ENCODE measurements at places on chromosomes 2 and 18.

DNA sequence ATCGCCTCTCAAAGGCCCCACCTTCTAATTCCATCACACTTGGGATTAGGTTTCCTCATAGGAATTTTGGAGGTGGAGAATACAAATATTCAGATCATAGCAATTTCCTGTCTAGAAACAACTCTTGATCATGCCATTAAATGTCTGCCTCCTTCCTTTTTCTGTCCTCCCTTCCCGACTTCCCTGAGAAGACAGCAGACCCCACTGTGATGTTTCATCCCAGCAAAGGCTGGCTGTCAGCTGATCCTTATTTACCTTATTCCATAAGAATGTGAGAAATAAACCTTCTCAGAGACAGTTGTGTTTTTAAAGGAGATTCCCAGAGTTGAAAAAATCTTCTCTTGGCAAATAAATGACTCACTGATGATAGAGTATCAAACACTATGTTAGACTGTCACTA lies 133.9 kb downstream of the TDRD15 start:
- no peak for DNase-seq

GRCh38 chr2:135047300-135047699 lies at the start of gene MAP3K19:
Gene MAP3K19 (minus strand): TSS chr2:135047447. CDS start chr2:135024647, 22,800 bp downstream.
- DNase-seq = no peak

DNA sequence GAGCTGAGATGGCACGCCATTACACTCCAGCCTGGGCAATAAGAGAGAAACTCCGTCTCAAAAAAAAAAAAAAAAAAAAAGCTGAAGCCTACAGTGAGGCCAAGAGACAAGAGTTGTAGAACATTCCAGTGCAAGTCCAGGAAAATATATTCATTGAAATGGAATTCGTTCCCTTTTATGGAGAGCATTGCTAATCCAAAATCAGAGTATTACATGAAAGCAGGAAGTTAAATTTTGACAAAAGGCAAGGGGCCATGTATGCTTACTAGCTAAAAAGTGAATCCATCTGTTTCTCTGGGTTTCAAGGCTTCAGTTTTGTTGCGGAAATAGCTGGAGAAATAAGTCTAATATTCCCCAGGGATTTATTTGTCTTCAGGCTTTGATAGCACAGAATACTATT lies 471.7 kb downstream of the THSD7B start:
- DNase-seq = no peak

DNA sequence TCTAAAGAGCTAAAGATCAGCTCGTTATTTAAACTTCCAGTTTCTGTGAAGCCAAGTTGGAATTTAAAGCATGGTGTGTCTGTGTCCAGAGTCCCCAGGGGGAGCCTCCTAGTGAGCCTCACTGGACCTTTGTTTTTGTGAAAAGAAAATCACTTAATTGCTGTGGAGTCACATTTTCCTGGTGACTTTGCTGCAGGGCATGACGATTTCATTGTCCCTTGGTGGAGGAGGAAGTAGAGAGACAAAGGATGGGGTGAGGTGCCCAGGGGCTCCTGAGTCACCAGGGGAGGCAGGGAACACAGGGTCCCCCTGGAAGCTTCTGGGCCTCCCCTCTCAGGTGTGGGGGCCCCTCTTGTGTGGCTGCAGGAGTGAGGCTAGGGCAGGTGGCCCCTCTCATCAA lies 19.7 kb downstream of the ATP6V1C2 start:
- DNase-seq = no peak

DNA sequence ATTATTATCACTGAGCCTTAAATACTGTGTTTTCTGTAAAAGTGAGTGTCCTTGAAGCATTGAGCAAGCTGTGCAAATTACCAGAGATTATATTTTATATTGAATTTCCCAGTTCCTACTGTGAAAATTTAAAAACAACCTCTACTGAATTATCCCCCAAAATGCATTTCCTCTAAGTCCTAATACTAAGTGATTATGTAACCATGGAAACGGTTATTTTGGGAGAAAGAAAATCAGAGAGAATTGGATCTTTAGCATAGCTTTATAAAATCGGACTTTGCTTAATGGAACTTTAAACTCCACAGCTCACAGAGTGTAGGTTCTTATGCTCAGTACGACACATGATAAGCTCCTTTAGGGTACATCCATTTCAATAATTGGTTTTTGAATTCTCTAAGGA lies 19.3 kb upstream of the CHMP1B start:
- no peak for DNase-seq

DNA sequence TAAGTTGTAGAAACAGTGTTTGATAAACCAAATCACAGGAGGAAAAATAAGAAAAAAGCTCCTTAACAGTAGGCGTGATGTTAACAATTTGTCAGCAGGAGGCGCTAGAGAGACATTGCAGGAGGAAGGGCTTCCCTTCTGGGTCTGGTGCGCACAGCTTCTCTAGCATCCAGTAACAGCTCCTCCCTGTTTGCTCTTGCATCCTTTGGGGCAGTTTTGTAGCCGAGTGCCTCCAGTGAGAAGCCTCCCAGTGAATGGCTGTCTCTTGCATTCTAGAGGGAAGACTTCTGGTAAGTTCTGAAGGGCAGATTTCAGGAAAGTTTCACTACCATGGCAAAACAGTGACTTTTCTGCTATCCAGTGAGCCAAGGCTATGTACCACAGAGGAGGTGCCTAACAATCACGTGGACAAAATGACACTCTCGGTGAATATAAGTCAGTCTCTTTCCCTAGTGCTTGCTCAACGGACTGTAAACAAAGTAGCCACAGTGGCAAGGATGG lies 9.5 kb upstream of the ZNF396 start:
- DNase-seq = no peak

DNA sequence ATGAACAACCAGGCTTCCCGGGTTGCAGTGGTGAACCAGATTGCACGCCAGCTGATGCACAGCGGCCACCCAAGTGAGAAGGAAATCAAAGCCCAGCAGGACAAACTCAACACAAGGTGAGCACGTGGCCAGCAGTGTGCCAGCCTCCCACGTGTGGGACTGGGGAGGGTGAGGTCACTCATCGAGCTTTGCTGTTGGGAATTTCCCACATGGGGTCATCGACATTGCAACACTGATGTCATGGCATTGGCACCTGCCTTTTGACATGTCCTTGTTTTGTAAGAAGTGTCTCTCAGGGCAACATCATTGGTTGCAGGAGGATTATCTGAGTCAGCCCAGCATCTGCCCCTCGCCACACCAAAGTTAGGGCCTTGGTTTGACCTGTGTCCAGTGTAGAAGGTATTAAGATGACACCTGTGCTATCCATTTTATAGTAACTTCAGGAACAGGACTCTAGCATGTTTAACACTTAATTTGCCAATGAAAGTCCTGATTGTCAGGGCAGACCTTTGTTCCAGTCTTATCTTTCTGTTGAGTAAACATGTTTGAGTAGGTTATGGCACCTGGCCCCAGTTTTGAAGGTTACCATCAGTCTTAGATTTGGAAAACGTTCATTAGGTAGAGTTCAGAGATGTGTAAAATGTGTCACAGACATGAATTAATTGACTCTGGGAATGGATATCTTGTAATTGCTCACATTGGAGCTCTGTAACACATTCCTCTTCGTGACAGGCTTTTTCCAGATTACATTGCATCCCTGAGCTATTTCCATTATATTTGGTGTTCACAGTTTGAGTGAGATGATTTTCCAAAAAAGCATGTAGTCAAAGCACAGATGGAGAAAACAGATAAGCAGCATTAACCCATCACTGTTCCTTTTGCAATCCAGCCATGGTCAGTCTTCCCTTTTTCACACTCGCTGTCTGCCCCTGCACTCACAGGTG lies 93.3 kb upstream of the EML6 start:
- no peak for DNase-seq

GRCh38 chr2:79005216-79005615 lies 20.3 kb upstream of the REG3G start:
- no peak for DNase-seq

DNA sequence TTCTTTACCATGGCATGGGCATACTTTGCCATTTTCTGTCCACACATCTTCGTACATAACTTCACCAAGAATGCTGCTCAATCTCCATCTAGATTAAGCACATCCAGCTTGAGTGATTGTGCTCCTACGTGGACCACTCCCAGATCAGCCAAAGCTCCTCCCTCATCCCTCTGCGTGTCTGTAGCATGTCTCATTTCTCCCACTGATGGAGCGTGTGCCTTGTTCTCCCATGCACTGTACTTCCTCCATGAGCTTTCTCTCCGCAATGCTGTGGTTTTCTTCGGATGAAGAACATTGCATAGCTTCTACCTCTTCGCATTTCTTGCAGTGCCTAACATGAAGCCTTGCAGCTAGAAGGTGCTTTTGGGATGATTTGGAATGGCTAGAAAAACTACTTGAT lies 13.5 kb downstream of the CCL20 start:
- no peak for DNase-seq

GRCh38 chr2:143594161-143594560 lies 464.9 kb downstream of the ARHGAP15 start:
- no peak for DNase-seq

DNA sequence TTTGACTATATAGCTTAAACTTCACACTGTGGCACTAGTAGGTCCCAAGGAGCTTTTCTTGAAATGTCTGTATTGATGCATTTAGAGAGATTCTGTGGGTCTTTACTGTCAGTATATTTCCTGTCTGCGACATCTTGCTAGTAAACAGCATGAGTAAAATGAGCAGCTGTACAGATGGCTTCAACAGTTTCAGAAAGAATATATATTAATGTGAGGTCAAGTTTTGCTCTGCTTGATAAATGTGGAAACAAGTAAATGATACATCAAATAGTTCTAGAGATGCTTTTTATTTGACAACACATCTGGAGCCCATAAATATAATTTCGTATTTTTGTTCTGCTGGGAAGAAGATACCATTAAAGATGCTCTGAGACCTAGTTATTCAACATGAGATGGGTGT lies 310.9 kb upstream of the COL3A1 start:
- DNase-seq = no peak

DNA sequence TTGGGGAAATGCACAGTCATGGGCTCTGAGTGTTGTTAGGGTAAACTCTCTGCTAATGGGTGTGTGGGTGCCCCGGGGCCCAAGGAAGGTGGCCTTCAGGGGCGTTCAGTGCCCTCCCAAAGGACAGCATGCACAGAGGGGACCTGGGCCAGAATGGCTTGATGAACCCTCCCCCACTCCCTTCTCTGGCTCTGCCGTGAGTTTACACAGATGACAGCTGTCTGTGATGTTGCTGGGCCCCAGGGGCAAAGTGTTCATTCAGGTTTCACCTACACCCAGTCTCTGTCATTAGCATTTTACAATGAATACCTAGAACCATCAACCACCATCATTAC lies 3.2 kb downstream of the NPPC start:
- no peak for DNase-seq

- DNase-seq = no peak
Measured at GRCh38 chr18:56200381-56200911, 437.9 kb downstream of the TXNL1 start.

- no peak for DNase-seq
Measured at GRCh38 chr2:44430342-44430741, 68.6 kb downstream of the CAMKMT start.

DNA sequence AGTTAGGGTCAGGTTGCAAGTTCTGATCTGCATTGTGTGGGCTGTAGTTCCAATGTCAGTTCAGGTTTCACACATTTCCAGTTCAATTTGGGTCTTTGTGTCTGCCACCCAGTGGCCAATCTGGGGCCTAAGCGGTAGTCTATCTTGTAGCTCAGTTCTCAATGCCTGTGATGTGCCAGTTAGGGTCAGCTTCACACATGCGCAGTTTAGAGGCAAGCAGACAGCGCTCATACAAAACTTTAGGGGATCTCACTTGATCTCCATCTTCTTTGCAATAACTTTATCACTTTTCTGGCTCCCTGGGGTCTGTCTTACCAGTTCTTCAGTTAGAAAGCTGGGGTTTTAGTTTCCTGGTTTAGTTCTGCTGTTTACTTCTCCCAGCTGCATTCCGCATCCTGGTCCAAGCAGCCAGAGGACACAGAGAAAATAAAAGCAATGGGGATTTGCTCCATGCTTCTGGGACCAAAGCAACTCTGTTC lies 11.0 kb upstream of the ZNF24 start:
- DNase-seq = peak; percentile 7

DNA sequence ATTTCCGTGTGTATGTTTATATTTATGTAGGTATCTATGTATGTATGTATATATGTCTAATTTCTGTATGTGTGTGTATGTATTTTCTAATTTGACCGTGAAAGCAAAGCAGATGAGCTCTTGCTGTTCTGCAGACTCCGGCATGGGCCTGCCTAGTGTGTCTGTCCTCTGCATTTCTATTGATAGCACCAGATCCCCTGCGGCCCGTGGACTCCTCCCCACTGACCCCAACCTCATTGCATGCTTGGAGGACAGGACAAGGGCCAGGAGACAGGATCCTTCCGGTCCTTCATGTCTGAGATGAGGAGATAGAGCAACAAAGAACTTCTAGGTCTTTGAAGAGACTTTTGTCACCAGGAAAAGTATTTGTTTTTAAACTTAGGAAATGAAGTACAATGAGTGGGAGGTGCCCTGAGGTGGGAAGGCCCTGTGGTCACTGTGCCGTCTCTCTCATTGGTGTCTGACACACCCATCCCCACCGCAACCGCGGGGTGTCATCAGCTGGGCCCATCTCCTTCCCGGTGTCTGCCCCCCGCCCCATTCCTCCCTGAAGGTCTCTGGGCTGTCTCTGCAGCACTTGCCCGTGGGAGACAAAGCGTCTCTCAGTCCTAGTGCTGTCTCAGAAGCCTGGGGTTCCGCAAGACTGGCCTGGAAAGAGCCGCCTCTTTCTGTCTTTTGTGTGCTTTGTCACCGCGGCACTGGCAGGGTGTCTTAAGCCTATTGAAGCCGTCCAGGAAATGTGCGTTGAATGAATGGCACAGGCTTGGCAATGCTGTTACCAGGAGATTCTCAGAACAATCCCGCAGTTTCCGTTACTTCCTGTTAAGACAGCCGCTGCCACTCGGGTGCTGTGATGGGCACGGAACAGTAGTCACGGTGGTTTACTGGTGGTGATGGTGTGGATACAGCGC lies 216.4 kb downstream of the AGAP1 start:
- no peak for DNase-seq

DNA sequence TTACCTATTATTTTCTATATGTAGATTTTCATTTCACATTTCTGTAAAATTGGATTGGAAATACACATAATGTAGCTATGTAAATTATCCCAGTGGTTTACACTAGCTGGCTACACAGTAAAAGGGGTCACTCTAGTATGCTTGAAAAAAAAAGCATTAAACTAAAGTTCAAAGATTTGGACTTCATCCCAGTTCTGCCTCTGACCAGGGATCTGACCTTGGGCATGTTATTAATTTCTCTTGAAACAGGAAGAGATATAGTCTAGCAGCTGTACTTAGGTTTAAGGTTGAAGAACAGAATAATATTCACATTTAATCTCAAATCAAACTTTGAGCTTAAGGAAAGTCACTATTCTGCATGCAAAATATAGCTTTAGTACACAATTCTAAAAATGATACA lies 64.5 kb upstream of the RPE start:
- DNase-seq = no peak

GRCh38 chr2:177338177-177338721 lies 54.3 kb upstream of the AGPS start:
- no peak for DNase-seq

DNA sequence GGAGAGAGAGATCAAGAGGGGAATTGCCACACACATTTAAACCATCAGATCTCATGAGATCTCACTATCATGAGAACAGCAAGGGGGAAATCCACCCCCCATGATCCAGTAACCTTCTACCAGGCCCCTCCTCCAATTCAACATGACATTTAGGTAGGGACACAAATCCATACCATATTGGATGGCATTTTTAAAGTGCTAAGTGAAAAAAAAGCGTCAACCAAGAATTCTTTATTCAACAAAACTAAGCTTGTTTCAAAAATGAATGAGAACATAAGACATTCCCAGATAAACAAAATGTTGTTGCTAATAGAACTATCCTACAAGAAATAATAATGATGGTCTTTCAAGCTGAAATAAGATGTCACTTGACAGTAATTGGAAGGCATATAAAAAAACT lies 626.2 kb upstream of the LRRTM1 start:
- DNase-seq = no peak

- DNase-seq = no peak
Measured at GRCh38 chr2:176260689-176261088, 8.6 kb upstream of the MTX2 start.
